ENCODE measurements at places on chromosomes 4 and X.
A peak's percentile ranks its signal among the peaks of the same experiment; 100 is the strongest.

DNA sequence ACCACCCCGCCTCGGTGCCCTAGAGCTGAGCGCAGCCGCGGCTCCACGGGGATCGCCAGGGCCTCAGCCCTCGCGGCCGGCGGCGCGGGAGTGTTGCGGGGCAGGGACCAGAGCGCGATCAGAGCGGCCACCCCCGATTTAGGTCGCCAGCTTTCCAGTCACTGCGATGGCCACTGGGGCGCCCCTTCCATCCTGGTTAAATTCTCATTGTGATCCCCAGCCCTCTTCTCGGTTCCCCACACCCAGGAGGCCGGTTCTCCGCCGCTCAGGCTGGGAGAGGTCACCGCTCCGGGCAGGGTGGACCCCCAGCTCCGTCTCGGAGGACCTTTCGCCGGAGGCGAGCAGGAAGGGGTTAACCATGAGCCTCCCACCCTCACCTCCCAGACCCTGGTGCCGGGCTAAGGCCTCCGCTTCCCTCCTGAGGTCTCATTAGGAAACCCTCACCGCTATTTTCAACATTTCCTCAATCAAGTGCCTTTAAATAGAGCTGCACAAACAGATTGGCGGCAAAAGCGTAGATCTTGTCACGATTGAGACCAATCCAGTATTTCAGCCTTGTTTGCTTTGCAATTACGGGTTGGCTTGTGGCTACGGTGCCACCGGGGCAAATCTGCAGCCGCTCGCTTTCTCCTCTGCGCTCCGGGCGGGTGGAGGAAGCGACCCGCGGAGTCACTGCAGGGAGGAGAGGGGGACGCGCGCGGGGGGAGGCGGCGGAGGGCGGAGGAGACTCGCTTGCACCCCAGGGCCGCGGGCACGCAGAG, 8.3 kb upstream of the HAND2 start:
- peak; percentile 70 for DNase-seq

GRCh38 chr4:141240259-141240658, 19.6 kb downstream of the ZNF330 start:
- no peak for DNase-seq

DNA sequence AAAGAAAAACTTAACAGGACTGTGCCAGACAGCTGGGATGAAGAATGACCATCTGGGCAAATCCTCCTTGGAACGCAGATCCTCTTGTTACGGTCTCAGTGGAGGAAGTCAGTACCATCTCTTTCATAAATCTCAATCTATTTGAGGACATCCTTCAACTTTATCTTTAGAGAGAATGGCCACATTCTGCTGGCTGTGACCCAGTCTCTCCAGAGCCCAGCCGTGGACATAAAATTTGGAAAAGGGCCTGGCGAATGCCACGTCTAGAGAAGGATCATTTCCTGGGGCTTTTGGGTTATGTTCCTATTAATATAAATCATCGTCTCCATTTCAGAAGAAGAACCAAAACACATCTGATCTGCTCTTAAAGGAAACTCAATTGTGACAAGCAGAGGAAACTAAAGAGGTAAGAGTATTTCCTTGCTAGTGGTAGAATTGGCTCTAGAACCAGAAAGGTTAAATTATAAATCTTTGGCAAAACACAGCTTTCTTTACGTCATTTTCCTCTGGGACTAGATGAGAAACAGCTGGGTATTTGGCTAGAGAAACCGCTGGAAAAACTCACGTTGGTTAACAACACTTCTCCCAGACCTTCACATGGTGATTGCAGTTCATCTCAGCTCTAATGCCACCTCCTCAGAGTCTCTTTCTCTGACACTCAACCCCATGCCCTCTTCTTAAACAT, 164.7 kb downstream of the CHIC2 start:
- DNase-seq = no peak

GRCh38 chr4:83054928-83055327, 19.9 kb downstream of the COPS4 start:
- no peak for DNase-seq

- no peak for DNase-seq
These were observed 406.0 kb downstream of the INPP4B start for GRCh38 chr4:142440093-142440492.

DNA sequence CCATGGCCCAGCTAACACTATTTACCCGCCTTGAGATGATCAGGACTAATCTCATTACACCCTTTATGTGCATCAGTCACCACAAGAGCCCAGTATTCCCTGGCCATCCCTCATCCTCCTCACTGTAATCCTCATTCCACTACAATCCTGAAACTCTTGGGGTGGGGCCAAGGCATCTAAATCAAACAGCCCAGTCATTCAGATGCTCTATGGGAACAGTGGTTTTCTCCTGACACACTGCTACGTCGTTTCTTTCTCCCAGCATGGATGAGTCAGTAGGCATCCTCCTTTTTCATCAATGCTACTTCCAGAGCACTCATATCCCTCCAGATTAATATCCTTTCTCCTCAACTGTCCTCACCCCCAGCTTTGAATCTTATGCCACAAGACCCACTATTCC, 5.6 kb downstream of the SDAD1 start:
- DNase-seq = no peak

DNA sequence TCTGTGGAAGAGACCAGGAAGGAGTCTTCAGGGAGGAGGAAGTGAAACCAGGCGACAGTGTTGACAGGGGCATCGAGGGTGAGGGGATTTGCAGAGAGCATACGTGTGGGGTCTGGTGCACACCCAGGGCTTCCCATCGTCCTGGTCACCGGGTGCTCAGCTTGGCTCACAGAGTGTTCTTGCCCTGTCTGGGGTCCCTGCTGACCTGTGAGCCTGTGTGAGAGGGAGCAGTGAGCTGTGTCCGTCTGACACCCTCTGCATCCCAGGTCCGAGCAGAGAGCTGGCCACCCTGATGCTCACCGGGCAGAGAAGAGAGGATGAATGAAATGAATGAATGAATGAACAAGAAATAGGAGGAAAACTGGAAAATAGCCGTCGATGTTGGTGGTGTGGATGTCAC, 46.5 kb downstream of the CPZ start:
- DNase-seq = no peak

DNA sequence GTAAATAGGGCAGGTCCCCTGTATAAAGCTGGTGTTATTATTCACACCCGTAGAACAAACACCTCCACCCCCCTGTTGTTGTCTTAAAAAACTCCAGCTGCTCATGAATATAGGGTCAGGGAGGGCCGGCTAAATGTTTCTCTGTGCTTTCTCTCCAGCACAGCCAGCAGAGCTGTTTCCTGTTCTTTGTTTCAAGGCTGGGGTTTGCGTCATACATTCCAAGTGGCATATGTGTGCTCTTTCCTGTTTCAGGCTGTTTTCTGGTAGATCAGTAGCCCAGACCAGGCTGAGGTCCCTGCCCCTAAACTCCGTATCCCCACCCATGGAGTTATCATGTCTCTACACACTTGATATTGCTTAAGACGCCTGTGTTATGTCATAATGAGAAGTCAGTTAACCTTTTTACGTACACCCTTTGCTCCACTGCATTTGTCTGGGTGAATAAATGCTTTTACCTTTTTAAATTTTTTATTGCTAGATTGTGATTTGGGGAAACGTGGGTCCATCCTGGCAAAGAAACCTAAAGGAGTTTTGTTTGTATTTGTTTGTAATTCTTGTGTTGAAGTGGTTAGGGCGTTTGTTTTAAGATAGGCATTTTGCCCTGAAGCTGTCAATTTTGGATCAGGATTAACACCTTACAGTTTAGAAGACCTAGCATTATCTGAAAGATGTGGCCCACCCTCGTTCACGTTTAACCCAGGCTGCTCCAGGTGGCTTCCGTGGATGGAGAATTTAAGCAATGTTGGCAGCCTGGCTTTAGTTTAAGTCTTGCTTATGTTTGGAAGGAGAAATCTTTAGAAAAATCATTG, 3.3 kb downstream of the KLF3 start:
- DNase-seq = peak; percentile 83

DNA sequence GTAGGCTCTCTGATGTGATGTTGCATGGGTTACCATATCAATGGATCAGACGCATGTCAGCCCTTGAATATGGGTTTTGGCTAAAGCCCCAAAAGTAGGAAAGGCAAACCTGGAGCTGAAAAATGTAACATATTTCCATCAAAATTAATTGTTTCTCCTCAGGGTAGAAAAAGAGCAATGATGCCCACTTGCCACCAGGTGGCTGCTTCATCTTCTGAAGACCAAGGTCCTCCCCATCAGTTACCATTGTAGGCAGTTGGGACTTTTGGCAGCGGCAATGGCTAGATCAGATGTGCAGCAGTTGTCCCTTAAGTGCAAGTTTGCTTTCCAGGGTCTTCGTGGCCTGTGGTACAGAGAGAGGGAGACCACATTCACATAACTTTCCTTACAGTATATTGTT, 118.2 kb downstream of the NAF1 start:
- no peak for DNase-seq

GRCh38 chrX:71184803-71185495, 38.1 kb upstream of the GJB1 start:
- DNase-seq = no peak

GRCh38 chrX:1449036-1449822, 3.5 kb downstream of the ASMTL start:
- peak; percentile 50 for DNase-seq

DNA sequence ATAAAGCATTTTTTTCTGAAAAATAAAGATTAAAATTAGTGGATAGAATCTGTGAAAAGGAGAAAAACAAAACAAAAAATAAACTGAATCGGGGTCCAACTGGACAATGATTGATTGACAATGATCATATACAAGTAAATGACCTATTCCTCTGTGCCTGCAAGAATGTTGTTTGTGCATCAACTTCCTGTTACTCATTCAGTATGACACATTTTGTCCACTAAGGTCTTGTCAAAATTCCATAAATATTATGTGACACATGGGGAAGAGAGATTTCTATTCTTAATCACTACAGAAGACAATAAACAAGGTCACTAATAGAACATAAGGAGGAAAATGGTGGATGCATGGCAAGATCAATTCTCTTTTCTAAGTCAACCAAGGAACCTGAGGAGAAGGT, 54.9 kb downstream of the F8 start:
- no peak for DNase-seq

- DNase-seq = no peak
These were observed 55.3 kb upstream of the GNRHR start for GRCh38 chr4:67809502-67809901.

- no peak for DNase-seq
These were observed 1513.4 kb upstream of the AGA start for GRCh38 chr4:178955614-178956013.

DNA sequence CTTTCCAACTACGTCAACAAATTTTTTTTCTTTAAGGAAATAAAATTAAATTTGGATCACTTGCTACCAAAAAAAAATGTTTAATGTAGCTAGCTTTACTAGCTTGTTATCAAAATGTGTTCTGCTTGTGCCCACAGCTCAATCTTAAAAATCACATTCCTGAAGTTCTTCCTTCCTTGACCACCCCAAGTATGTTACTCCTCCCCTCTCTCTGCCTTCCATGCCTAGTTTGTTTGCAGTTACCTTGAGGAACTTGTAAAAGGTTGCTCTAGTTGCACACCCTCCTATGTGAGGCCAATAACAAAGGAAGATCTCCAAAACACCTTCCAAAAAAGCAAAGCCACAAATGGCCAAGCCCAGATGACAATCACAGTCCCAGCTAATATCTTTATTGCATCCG, 19.6 kb upstream of the TMEM184C start:
- no peak for DNase-seq

DNA sequence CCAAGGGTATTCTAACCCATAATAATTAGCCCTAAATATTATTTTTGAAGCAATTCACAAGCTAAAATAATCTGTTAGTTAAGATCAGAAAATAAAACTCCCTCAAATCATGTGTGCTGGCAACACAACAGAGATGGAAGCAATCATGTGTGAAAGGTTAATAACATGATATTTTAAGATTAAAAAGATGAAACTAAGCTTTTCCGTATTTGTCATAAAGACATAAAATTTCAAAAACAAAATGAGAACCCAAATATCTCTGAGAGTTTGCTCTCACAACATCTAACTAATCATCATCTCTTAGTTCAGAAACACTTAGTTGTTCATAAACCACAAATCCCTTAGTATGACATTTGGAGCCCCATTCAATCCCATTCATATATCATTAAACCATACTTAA, 749.1 kb downstream of the CCSER1 start:
- DNase-seq = no peak

- DNase-seq = no peak
These were observed 849.4 kb upstream of the DIAPH2 start for GRCh38 chrX:95835223-95835622.

DNA sequence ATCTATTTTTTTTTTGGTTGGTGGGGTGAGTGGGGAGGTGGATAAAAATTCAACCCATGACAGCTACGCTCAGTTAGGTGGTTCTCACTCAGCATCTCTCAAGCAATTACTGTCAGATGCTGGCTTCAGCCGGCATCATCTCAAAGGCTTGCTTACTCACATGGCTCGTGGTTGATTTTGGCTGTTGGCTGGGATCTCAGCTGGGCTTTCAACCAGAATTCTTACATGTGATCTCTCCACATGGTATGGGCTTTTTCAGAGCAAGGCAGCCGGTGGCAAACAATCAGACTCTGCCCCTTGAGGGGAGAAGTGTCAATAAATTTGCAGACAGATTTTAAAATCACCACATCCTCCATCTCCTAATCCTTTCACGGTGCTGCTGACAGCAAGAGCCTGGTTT, 47.2 kb downstream of the SLC34A2 start:
- no peak for DNase-seq

GRCh38 chrX:124341396-124342132, 4.8 kb upstream of the SH2D1A start:
- DNase-seq = no peak

- DNase-seq = no peak
These were observed 152.2 kb downstream of the ASMT start for GRCh38 chrX:1767026-1767425.

GRCh38 chr4:176788248-176788647, 4.5 kb downstream of the VEGFC start:
- DNase-seq = no peak

GRCh38 chr4:145822181-145822580, 116.4 kb downstream of the ZNF827 start:
- no peak for DNase-seq

DNA sequence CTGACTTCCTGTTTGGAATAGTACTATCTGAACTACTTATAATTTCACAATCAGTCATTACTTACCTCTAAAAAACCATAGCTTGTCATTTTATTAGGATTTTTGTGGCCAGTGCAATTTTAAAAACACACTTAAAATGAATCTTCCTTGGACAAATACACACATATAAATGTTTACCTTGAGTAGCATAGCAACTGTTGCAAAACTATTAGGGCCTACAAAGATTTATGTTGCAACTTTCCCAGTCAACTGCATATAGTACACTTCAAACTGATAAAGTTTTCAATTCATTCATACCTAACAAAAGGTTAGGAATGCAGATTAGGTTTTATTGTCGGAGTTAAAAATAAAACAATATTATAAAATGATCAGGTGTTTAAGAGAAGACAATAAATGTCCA, 193.0 kb downstream of the PDGFC start:
- no peak for DNase-seq

GRCh38 chr4:81845761-81846160, 374.1 kb upstream of the RASGEF1B start:
- DNase-seq = no peak

DNA sequence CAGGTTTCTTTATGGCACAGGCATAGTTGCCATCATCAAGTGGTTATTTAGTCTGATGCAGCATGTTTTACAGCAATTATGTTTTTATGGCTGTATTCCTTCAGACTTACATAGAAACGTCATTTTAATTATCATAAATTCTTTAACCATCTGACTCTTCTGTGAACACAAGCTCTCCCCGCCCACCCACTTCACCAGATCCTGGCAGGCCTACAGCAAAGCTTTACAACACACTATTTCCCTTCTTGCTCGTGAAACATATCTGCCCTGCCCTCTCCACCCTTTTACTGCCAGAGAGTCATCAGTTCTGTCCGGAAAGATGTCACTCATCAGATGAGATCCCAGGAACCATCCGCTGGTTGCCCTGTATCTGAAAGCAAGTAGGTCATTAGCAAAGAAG, 120.5 kb downstream of the HS6ST2 start:
- no peak for DNase-seq
